Stomach (tissue), 19 donors: ENCODE measurements at places on chromosomes 4 and X. TPM values are rescaled to one million over a fixed set of nuclear protein-coding genes. Genes with fewer than 3 reads are reported as not detected.

The CPLX1 gene
- 2.9 TPM for polyA plus RNA-seq

The ATP1B4 gene
- polyA plus RNA-seq, result not detected

The UGT2A1 gene
- polyA plus RNA-seq, result not detected

The SHROOM2 gene
- 1.7 TPM for polyA plus RNA-seq

The CORIN gene
- polyA plus RNA-seq, result 0.33 TPM
